AG04450 (cell line): ENCODE measurements at places on chromosomes 1 and 21. TPM values are rescaled to one million over a fixed set of nuclear protein-coding genes. Genes with fewer than 3 reads are reported as not detected.

The STIL gene
- 3.5 and 6.4 TPM in 2 replicates for polyA plus RNA-seq

The SPRR2F gene
- polyA plus RNA-seq: not detected in 2 replicates

The PRELP gene
- 0.65 and 0.68 TPM in 2 replicates for polyA plus RNA-seq

The C1orf94 gene
- polyA plus RNA-seq: 0.10 and 0.17 TPM in 2 replicates

The BGLAP gene
- 0.12 and 0.45 TPM in 2 replicates for polyA plus RNA-seq

The IGSF5 gene
- polyA plus RNA-seq: not detected in 2 replicates

The HJV gene
- not detected in 2 replicates for polyA plus RNA-seq

The ELAPOR1 gene
- 0.88 and 0.94 TPM in 2 replicates for polyA plus RNA-seq

The KRTAP20-4 gene
- not detected in 2 replicates for polyA plus RNA-seq

- no peak for DNase-seq
Observed at GRCh38 chr1:44131411-44131810, 10.0 kb downstream of the KLF18 start.

- DNase-seq: no peak
Observed at GRCh38 chr21:18267496-18267895, 22.9 kb downstream of the CHODL start.

DNA sequence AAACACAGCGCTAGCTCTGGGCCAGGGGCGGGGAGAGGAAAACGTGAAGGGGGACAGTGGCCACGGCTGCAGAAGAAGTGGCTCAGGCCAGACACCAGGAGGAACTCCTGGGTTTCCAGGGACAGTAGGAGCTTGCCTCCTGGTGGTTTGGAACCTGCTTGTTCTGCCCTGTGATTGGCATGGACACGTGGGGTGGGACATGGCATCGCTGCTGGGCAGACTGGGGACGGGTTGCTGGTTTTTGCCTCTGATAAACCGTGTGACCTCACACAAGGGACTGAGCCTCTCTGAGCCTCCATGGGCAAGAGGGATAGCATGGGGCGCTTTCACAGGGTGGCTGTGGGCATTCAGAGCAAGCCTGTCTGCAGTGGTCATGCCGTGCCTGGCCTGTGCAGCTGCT is 7.5 kb upstream of the PLCH2 start:
- no peak for DNase-seq

DNA sequence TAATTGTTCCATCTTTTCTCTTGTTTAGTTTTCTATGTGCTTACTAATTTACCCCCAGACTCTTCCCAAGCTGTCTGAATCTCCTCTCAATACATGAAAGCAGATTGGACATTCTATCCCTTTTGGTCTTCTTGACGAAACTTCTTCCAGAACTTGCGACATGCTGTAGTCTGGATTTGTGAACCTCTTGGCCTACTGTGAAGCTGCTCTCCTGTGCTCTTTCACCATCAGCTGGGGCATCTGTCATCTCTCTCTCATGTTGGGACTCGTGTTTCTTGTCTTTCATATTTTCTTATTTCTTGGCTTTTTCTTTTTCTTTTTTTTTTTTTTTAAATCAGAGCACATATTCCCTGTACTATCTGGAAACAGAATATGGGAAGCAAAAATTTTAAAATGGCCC is 6.8 kb downstream of the CPT2 start:
- DNase-seq: no peak

DNA sequence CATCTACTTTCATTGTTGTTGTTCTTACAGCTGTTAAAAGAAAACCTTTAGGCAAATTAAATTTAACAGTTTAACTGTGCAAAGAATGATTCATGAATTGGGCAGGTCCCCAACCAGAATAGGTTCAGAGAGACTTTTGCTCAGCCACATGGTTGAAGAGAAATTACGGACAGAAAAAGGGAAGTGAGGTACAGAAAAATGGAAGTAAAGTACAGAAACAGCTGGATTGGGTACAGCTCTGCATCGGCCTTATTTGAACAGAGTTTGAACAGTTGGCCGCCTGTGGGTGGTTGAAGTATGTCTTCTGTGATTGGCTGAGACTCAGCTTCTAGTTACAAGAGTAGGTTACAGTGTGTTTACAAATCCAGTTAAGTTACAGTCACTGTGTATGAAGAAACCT is 210.1 kb downstream of the FGGY start:
- no peak for DNase-seq

DNA sequence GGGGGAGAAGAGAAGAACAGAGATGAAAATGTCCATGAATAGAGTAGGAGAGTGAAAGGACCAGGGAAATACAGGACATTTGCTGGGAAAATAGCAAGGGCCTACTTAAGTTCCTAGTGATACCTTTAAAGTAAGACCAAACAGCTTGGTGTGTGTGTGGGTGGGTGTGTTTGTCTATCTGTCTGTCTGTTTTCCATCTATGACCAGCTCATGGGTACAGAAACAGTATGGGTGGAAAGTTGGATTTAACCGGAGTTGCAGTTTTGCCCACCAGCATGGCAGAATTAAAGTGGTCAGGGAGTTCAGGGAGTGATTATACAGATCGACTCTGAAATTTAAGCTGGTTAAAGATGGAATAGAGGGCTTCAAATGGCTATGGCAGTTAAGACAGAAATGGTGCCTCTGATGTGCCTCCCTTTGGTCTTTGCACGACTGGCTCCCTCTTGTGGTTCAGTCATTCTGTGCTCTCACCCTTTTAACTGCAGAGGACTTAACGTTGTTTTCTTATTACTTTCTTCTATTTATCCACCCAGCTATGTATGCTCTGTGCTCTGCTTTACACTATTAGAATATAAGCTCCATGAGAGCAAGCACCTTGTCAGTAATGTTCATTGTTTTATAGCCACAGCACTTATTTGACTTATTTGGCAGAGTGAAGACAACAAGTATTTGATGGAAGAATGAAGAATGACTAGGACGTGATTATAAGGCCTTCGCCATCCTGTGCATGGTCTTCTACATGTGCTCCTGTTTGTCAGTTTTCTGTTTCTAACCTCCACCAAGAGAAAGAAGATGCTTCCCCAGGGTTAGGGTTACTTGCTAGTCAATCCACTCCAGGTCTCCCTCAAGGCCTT is 72.7 kb upstream of the AK4 start:
- DNase-seq: no peak

- DNase-seq: no peak
Observed at GRCh38 chr1:197683895-197684553, 91.3 kb downstream of the DENND1B start.

- DNase-seq: no peak
Observed at GRCh38 chr1:156746406-156746727, 5.1 kb downstream of the HDGF start.

GRCh38 chr1:22282364-22282995 is 139.6 kb upstream of the WNT4 start:
- no peak for DNase-seq

GRCh38 chr1:29523136-29523535 is 286.8 kb downstream of the PTPRU start:
- DNase-seq: no peak

DNA sequence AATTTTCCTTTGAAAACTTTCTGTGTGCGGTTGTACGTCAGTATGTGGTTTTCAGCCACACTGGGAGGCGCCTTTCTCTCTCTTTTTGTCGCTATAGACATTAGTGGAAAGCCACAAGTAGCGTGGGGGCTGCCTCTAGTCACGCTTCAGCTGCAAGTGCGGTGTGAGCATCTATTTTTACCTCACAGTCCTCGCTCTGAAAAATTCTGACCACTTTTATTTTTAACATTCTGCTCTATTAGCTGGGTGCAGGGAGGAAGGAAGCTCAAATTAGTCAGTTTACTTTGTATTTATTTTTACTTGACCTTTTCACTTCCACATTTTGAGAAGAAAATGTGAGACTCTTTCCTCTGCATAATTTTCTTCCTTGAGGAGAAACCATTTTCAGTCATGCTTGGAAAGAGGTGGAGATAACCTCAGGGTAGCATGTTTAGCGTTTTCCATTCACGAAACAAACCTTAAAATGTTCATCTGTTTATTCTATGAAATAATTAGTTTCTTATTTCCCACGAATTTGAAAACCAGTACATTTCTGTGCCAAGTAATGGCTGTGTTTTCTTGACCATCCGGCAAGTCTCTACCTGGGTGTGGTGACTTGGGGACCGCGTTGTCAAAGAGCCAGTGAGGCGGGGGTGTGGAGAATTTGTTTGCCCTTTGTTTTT is 35.6 kb downstream of the ADARB1 start:
- no peak for DNase-seq

DNA sequence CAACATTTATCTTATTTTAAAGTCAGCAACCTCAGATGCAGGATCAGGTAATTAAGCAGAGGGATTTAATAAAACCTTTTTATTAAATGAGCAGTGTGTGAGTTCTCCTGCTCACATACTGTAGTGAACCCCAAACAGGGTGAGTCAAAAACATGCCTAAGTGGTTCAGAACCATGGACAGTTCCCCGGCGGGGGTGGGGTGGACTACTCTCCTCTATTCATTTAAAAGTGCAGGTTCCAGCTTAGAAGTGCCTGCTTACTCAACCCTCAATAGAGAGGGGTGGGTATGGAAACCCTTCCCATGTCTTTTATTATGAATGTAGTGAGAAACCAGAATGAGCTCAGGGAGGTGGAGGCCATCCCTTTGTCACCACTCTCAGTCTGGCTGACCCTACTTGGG is 397.9 kb downstream of the HHAT start:
- DNase-seq: peak; percentile 2

DNA sequence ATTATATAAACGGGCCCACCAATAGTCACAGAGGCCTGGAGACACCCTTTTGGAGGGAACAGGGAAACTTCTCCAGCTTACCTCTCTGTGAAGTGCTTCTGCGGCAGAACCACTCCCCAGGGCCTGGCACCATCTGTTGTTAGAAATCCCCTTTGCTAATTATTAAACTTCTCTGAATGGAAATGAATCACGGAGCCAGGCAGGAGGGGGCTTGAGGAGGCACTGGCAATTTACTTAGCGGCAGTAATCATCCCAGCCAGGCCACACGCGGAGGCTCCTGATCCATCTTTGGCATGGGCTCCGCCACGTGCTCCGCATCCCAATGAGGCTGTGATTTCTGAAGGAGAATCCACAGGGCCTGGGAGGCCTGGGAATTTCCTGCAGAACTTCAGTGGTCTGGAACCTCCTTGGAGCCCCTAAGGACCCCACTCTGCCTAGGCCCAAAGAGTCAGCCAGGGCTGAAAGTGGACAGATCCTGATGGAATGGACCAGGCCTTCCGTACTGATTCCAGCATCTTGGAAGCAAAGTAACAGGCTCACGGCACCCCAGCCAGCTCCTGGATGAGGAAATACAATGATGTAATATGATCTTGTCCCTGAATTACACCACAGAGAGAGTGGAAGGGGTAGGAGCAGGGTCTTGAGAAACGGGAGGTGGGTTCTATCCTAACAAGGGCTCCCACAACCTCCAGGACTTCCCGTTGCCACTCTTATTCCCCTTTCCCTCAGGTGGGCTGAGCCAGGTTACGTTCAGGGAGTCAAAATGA is 62.3 kb downstream of the GRIK3 start:
- no peak for DNase-seq

DNA sequence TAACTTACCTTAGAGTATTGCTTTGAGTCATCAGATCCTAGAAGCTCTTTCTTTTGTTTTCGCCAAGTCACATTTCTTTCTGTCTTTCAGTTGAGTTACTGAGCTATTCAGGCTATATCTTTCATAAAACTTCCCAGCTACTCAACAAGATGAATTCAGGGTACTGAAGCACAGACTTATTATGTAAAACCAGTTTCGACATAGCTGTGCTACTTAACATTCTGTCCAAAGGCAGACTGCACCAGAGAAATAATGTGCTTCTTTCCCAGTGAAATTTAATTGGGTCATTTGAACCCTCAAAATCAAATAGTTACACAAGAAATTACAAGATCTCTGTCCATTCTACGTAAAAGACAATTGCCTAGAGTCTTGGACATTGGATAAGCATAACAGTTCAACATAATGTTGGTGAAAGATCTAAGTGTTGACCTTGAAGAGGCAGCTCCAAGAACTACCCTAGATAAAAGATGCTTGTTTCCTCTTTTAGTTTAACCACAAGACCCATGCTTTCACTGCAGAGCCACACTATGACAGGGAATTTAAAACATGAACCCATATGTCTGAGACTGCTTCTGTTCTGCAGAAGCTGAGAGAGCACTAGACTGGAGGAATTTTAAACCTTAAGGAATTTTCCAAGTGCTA is 163.2 kb downstream of the LRRC40 start:
- no peak for DNase-seq

DNA sequence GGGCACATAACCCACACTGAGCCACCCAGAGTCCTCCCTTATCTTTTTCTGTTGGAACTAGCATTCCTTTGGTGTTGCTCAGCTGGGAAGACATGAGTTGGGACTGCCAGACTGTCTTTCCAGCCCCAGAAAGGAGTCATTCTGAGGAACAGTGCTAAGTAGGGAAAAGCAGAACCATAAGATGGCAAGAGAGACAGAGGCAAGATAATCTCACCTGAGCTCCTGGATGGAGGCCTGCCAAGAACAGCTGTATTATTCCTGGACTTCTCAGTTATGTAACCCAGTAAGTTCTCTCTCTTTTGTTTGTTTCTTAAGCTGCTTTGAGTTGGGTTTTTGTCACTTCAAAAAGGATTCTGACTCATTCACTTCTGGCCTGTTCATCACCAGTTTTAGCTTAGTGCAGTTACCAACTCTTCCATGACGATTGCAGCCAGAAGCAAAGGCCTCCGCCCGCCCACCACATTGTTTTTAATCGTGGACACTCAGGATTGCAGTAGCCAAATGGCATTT is 134.4 kb downstream of the OMA1 start:
- DNase-seq: no peak

DNA sequence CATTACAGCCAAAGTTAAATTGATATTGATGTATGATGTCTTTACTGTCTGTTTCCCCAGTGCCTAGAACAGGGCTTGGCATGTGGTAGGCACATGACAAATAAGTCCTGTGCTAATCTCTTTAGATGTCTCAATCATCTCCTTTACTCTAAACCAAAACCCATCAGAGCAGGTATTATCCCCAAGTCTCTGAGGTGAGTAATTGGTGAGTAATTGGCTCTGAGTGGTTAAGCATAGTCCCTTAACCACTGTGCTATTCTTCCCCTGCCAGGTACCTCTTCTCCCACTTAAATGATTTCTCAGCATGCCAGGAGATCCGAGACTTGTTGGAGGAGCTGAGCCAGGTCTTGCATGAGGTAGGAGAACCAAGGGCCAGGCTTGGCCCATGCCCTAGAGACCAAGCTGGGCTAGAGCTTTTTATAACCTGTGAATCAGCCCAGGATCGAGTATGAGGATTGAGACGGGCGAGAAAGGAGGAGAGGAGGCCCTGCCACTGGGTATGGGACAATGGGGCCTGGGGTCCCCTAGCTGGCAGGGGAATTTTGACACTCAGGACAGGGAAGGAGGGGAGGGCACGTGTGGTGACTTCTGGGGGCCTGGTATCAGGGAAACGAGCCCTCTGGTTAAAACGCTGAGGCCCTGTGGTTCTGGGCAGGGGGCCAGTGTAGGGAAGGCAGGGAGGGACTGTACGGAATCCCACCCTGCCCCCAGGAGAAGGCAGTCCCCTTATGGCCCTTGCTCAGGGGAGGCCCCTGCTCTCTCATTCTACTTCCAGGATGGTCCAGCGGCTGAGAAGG is 4.5 kb downstream of the CNKSR1 start:
- no peak for DNase-seq

GRCh38 chr1:204558467-204558866 is 42.3 kb downstream of the MDM4 start:
- no peak for DNase-seq

GRCh38 chr1:32612189-32612881 is 38.0 kb downstream of the ZBTB8OS start:
- DNase-seq: no peak

- DNase-seq: peak; percentile 33
Observed at GRCh38 chr1:232472485-232473041, 157.4 kb downstream of the SIPA1L2 start.
